ENCODE measurements at places on chromosomes 6 and 20.

DNA sequence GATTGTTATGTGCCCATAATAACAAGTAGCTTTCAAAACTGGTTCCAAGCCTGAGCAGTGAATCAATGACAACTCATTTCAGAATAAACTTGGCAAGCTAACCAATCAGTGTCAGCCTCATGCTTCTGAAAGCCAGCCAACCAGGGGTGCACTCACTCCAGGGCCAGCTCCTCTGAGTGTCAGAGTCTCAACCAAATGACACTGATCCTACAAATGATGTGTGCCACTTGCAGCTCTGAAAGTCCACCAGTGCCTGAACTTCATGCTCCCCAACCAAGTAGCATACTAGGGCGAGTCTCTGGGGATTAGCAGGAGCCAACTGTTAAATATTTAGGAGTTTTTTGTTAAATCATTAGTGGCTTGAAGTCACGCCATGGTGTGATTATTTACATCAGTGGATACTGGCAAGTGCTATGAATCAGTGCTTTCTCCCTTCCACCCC lies 4.5 kb downstream of the IYD start:
- no peak for DNase-seq

- DNase-seq, result no peak
These were observed 1.4 kb downstream of the STK38 start for GRCh38 chr6:36545767-36546307.

GRCh38 chr6:66376001-66376400 lies 669.0 kb upstream of the EYS start:
- DNase-seq, result no peak

- no peak for DNase-seq
These were observed 11.9 kb downstream of the CD40 start for GRCh38 chr20:46129955-46130481.
